ENCODE measurements at places on chromosomes 11 and 22. TPM values are rescaled to one million over a fixed set of nuclear protein-coding genes. Genes with fewer than 3 reads are reported as not detected.

- no peak overlapping the region for H3K4me3 ChIP-seq
- H3K36me3 ChIP-seq: no peaks in the 10 kb centered on the region
- peaks cover 5% of the 10 kb centered on the region for H3K27me3 ChIP-seq
These were observed 67.7 kb downstream of the SPON1 start for GRCh38 chr11:14029971-14030920.

The HOATZ gene
- not detected for total RNA-seq

The RPUSD4 gene
- 41.1 TPM for total RNA-seq

The HBB gene
- 0.70 TPM for total RNA-seq

The OVCH2 gene
- not detected for total RNA-seq

Measured in T-cell (primary cell).